ENCODE measurements at places on chromosomes 3 and 15.

DNA sequence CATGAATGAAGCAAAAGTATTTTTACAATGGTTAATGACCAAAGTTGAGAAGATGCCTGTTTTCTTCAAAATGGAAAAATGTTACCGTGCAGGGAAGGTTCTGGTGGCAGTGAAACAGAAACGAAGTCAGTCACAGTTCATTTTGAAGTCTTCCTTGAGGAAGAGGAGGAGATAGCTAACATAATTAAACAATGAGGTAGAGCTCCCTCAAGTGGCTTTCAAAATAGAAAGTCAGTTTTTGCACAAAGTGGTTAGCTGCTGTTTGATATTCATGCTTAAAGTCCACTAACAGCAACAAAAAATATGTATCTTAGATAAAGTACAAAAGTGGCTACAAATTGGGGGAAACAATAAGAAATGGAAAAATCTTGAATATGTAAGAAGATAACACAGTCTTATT is 87.3 kb downstream of the TFG start:
- no peak for DNase-seq

- DNase-seq, result no peak
These were observed 58.9 kb downstream of the FOXP1 start for GRCh38 chr3:71524672-71525071.

DNA sequence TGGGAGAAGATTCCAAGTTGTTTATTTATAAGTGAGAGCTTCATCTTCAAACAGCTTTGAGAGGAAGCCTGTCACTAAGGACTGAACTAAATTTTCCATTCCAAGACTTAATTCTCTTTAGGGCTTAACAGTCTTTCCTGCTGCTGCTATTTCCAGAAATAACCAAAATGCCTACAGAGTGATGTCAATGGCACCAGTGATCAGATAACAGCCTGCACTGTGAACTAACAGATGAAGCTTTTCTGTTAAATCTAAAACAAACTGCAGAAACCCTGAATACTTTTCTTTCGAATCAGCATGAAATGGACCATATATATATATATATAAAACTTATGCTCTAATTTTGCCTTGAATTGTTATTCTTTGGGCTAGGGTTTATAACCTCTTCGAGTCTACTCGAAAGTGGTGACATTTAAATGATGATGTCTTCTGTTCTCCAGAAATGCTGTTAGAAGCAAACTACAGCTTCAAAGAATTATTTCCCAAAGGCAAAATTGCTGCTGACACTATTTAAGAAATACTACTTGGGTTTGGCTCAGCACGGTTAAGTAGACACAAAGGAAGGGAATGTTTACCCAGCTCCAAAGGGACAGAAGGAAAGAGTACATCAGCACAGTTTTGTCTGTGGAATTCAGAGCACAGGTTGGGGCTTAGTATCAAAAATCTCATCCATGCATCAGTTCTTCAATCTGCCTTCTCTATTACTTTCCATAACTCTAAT is 238.5 kb upstream of the LRRN1 start:
- DNase-seq, result no peak

GRCh38 chr3:78951342-78951945 is 816.4 kb downstream of the ROBO1 start:
- no peak for DNase-seq

GRCh38 chr3:5016211-5017161 is 37.2 kb downstream of the BHLHE40 start:
- no peak for DNase-seq

DNA sequence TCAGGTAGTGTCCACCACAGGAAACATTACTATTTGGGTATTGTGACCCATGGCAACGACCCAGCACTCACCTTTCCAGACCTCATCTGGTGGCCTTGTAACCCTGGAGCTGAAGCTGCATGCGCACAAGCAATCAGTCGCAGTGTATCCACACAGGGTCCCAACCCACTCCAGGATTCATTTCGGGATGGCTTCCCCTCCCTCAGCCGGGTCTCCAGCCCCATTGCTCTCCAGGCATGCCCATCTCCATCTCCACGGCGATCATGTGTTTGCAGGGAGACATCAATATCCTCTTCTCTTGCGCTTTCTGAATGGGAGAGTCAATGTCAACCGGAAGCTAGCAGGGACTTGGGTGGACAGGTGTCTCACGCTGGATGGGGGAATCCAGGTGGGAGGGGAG is 35.2 kb downstream of the GOLGA6L2 start:
- DNase-seq, result no peak

GRCh38 chr3:175726228-175726627 is 867.1 kb downstream of the NAALADL2 start:
- DNase-seq, result no peak

DNA sequence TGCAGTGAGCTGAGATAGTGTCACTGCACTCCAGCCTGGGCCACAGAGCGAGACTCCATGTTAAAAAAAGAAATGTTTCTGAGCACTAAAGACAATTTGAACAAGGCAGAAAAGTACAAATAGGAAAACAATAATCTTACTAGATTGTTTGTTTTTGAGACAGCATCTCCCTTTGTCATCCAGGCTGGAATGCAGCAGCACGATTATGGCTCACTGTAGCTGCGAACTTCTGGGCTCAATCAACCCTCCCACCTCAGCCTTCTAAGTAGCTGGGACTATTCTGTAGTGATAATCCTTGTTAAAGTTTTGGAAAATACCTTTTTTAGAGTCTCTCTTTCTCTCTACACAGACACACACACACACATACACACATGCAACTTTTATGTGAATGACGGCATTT is 107.1 kb downstream of the LPP start:
- no peak for DNase-seq

GRCh38 chr3:172673210-172673679 is 37.6 kb downstream of the NCEH1 start:
- peak; percentile 42 for DNase-seq

GRCh38 chr15:28993720-28994053 is 107.9 kb downstream of the APBA2 start:
- DNase-seq, result no peak

- DNase-seq, result no peak
These were observed 82.0 kb downstream of the KCNMB2 start for GRCh38 chr3:178618197-178618596.

- no peak for DNase-seq
These were observed 6.7 kb upstream of the LTF start for GRCh38 chr3:46471371-46471914.

DNA sequence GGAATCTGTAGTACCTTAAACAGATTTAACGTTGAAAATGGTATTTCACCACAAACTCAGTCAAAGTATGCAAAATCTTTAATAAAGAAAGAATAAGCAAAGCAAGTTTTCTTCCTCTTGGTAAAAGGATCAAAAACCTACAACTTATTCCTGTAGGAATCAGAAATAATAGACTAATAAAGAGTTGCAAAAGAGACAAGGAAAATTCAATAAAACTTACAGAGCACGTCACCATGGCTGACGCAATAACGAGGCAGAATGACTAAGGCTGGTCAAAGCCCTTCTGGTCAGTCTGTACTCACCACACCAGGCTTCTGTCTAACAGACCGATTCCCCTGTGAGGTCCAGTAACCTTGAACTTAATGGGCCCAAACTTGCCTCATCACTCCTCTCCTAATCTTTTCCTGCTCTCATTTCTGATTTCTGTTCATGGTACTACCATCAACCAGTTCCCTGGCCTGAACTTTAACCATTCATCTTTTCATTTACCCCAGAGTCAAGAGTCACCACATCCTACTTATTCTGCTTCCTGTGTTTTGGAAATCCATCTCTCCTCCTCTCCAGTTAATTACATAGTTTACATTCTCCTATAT is 5.0 kb downstream of the MASP1 start:
- no peak for DNase-seq

DNA sequence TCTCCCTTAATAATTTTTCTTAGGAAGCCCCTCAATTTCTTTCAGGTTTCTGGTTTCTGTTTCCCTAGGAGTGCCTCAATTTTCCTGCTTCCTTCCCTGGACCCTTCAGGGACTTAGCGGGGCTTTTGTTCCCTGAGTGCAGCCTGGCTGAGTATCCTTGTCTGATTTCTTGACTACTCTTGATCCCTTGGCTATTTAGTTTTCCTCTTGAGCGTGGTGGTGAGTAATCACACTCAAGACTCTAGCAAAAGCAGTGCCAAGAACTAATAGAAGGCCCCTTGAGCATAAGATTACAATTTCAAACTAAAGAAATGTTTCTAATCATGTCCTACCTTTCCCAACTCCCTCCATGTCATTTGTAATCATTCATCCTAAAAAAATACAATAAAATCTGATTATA is 94.3 kb upstream of the C3orf80 start:
- no peak for DNase-seq

- no peak for DNase-seq
These were observed 1.0 kb upstream of the MCM2 start for GRCh38 chr3:127597020-127597771.

- DNase-seq, result no peak
These were observed 52.3 kb downstream of the SUCLG2 start for GRCh38 chr3:67601919-67602608.

GRCh38 chr3:185280572-185281365 is 26.9 kb upstream of the EHHADH start:
- DNase-seq, result no peak

DNA sequence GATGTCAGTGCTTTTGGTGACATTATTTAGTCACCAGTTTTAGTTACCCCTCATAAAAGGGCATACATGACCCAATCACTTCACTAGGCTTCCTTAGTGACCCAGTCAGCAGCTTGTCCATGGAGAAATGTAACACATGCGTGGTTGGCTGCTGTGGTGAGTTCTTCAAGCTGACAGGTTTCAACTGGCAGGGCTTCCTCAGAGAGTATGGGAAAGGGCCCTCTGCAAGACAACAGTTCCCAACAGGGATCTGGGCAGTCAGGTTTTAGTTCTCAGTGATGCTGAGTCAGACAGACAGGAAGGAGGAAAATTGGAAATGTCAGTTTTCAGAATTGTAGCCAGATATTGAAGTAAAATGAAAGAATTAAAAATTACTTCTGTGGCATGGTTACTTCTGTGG is 282.5 kb downstream of the TBL1XR1 start:
- DNase-seq, result no peak

- no peak for DNase-seq
These were observed 85.9 kb downstream of the NCEH1 start for GRCh38 chr3:172624999-172625398.

- no peak for DNase-seq
These were observed 55.7 kb upstream of the LMOD3 start for GRCh38 chr3:69178082-69178481.

- DNase-seq, result no peak
These were observed 161.1 kb downstream of the TP63 start for GRCh38 chr3:189792046-189792929.

GRCh38 chr15:92011611-92012367 is 158.3 kb downstream of the SLCO3A1 start:
- no peak for DNase-seq

- no peak for DNase-seq
These were observed 43.3 kb downstream of the GABRB3 start for GRCh38 chr15:26729581-26729980.

GRCh38 chr3:52779011-52779836 is 1.8 kb downstream of the ITIH1 start:
- DNase-seq, result no peak

- DNase-seq, result peak; percentile 81
These were observed 4.9 kb downstream of the TLR9 start for GRCh38 chr3:52220380-52221026.

DNA sequence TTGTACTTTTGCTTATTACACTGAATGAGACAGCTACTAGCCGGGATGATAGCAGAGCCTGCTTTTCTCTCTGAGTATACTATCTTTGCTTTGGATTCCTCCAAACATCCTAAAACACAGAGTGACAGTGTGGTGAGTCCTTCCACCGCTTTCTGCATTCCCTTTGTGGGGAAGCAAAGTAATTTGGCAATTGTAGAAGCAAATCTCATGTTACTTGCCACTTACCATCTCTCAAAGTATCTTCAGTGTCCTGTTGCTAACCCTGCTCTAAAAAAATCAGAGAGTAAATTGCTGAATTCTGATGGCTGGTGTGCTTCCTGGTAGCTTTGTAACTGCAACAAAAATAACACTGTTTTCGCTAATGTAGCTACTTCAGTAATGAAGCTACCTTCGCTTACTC is 92.4 kb upstream of the LRRFIP2 start:
- no peak for DNase-seq

DNA sequence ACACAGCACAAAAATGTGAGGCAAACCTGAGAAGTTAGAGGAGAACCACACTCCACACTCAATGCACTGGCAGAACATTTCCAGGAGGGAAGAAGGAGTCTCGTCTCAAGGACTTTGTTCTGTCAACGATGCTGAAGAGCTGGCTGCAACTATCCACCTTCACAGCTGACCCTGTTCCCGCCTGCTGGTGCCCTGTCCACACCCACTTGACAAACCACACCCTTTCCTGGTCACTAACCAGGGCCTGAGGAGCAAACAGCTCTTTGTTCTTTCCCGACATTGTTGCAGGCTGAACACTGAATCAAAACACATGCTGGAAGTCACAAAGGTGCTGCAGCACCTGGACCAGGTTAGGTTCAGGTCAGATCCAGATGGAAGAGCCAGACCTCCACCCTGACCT is 92.6 kb upstream of the ARRDC4 start:
- no peak for DNase-seq

DNA sequence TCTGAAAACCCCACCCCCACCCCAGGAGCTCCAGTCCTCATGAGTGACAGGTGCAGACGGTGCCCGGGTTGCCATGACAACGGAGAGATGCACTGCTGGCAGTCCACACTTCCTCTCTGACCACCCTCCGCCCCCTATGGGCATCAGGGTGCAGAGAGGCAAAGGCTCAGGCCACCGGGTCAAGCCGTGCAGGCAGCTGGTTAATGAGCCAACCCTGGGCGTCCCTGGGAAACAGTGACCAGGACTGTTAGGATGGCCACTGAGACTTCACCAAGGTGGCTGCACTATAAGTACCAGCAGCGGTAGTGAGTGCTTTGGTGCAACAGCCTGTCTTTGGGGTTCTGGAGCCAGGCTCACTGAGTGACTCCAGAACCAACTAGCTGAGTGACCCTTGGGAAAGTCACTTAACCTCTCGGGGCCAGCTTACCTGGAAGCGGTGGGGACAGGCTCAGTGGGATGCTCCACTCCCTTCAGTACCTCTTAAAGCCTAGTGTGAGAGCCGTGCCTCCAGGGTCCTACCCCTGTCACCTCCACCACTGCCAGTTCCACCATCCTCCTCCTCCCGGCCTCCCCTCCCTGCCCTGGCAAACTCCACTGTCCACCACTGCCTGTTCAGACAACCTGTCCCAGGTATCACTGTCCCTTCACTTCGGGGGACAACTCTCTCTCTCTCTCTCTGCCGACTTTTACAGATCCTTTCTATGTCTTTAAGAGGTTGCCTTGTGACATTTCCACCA is 121.0 kb upstream of the PRR20G start:
- DNase-seq, result no peak

GRCh38 chr3:9298236-9298635 is 48.8 kb upstream of the SRGAP3 start:
- no peak for DNase-seq

- DNase-seq, result peak; percentile 79
These were observed 224.8 kb upstream of the IL12A start for GRCh38 chr3:159763602-159764489.
